ENCODE measurements at places on chromosomes 11 and 22.

- DNase-seq: no peak
Observed at GRCh38 chr11:22656130-22656529, 10.3 kb upstream of the GAS2 start.

GRCh38 chr22:49703505-49703904, 124.2 kb downstream of the BRD1 start:
- no peak for DNase-seq

DNA sequence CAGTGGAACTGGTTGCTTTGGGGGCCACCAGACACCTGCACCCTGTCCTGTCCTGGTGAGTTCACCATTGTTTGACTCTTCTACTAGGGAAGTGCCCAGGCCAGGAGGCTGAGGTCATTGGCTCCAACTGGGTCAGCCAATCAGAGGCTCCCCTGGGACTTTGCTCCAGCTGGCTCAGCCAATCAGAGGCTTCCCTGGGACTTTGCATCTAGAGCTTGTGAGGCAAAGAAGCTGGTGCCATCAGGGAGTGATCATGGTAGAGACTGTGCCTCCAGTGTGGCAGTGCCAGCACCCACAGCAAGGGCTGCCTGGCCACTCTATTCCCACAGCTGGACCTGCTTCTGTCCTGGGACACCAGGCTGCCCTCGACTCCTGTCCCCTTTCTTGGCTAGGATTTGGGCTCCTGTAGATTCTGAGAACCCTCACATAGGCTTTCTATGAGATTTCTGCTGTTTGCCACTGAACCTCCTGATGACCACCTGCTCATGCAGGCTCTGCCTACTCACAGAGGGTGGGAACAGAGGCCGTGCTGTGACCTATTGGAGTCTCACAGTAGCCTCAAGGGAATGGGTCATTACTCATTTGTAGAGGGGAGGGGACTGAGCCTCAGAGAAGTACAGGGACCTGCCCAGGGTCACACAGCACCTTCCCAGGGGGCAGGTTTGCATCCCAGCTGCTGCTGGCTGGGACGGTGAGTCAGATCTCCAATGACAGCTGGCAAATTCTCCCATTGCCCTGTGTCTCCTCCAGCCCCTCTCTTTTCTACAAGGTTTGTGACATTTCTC, 59.2 kb upstream of the SHISAL1 start:
- no peak for DNase-seq

GRCh38 chr11:3165152-3165705, at the start of gene OSBPL5:
OSBPL5 (minus strand) TSS chr11:3165310; CDS start chr11:3129148, 36,162 bp downstream.
- peak; percentile 19 for DNase-seq

DNA sequence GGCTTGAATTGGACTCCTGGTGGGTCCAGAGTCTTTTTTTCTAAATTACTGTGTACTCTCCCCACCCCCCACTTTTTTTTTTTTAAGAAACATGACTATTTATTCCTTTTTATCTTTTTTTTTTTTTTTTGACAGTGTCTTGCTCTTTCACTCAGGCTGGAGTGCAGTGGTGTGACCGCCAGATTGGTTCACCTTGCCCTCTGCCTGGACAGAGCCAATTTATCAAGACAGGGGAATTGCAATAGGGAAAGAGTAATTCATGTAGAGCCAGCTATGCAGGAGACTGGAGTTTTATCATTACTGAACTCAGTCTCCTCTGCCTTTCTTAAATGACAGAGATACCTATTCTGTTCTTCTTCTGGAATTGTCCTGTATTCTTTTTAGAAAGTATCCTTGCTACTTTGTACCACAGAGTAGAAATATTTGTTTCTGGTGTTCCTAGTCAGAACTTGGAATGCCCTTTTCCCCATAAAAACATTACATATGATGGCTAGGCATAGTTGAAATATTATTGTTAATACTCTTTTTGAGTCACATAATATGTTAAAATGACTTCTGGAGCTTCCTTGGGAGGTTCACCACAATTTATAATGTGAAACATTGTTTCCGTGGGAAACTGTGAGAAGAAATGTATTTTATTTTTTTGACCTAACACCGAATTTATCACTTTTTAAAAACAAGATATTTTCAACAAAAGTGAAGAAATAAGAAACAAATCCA, 95.6 kb downstream of the UVRAG start:
- no peak for DNase-seq

DNA sequence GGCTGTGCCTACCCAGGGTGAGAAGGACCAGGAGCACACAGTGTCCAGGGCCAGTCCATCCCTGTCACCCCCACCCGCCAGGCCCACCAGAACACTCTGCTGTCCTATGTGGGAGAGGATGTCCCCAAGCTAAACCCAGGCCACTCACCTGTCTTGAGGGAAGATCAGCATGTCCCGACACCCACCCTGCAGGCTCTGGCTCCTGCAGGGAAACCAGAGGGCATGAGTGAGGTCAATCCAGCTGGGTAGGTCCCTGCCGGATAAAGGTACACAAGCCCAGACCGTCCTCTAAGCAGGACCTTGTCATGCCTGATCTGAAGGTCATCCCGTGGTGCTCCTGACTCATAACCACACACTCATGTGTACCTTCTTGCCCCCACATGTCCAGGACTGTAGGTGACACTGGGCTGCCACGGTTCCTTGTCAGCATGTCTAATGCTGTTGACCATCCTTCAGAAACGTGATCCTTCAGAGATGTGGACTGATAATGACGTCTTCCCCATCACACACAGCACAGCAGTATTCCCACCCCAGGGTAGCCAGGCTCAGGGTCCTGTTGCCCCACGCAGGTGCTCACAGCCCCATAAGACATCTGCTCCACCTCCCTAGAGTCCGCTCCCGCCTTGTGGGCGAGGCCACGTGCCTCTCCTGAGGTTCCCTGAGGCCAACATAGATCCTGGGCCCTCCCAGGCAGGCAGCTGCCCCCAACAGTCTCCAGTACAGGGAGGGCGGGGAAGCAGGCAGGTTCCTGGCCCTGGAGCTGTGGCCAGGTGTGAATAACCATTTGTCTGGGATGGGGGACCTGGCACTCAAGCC, 6.1 kb downstream of the ARVCF start:
- no peak for DNase-seq

GRCh38 chr11:124470561-124471227, 25.2 kb upstream of the OR8B8 start:
- DNase-seq: no peak

DNA sequence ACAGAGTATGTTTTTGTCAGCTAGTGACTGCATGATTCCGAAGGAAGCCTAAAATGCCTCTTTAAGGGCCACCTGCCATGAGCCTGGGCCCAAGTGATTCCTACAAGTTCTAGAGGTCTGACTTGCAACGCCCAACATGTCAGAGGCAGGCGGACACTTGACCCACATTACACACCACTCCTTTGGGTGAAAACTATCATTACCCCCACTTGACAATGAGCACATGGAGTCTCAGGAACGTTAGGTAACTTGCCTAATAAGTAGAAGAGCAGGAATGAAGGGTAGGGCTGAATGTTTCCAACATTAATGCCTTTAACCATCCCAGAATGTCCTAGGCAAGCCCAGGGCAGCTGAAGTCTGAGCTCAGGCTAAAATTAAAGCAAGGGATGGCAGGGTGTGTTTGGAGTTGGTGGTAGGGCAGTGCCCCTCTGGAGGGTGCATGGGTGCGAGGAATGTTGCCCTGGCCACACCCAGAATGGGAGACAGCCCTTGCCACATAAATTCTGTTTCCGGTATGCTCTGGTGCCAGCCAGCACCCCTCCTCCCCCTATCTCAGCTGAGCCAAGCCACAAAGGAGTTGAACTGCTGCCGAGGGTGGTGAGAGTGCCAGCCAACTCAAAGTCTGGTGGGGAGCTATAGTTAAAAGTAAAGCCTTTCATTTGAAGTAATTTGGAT, 2.5 kb downstream of the PLAAT2 start:
- DNase-seq: no peak

- DNase-seq: no peak
Observed at GRCh38 chr11:17353821-17354600, 2.4 kb downstream of the NCR3LG1 start.

DNA sequence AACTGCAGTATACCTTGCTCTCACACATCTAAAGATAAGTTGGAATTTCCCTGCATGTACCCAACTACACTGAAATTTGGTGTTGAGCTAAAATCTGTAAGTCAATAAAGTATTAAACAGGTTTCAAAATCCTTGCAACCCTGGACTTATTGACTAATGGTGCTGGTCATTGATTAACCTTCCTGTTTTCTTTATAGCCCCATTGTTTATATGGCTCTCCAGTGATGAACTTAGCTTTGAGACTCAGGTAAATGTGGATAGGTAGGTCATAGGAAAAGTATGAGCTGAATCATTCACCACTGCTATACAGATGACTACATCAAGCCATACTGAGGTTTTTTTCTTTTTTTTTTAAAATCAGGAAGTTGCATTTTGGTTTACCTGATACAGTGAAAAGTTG, 132.7 kb downstream of the FAT3 start:
- DNase-seq: no peak
